ENCODE measurements at places on chromosomes 16 and 17.

DNA sequence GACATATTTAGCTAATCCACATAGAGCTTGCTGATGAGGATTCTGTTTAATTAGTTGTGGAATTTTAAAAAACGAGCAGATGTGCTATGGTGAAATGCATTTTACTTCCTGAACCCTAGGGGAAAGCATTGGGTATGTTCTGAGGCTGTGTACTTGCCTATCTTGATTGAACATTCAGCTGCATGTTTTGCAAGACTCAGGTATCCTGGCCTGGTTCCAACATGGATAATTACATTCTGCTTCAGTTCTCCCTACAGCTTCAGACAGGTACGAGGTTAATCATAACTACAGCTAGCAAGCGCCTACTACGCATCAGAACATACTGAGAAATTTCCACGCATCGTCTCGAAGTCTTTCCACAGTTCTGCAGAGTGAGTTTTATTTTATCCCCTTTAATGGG, 77.0 kb downstream of the HS3ST2 start:
- DNase-seq, result no peak

DNA sequence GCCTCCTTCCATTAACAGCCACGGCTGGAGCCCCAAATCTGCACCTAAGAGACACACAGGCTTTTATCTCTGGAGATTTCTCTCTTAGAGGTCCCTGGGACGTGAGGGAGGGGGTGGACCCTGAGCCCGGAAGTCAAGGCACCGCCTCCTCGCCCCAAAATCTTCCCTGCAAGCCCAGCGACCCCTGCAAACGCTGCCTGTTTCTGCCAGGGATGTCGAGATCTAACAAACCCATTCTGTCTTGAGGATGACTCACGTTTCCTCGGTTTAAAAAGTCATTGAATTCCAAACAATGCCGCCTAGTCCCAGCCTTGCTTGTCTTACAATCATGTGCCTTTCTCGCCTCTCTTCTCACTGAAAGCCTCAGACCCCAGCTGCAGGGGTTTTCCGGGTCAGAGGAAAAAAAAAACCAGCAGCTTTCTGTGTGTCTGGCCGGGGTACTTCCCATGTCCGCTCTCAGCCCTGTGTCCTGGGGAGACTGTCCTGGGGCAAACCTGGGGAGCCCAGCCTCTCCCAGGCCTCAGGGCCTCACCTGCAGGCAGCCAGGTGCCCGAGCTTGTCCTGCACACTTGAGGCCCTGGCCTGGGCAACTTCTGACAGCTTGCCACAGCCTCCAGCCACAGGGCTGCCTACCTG, 15.4 kb downstream of the ARL2BP start:
- DNase-seq, result no peak

DNA sequence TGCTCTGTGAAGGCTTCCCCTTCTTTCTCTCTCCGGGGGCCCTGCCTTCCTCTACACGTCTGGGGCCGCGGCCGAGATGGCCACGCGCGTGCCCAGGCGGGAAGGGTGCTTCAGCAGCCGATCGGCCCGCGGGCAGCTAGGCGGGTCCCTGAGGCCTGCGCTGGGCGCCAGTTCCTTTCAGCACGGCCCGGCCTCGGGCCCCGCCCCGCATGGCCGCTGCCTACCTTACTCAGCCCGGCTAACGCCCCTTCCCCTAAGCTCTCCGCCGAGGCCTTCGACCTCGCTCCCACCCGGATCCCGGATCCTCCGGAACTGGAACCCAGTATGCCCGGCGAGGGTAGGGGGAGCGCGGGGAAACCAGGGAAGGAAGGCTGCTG, 335 bp downstream of the TMEM11 start:
- no peak for DNase-seq

GRCh38 chr16:24540602-24541210, 1.3 kb downstream of the RBBP6 start:
- DNase-seq, result no peak

DNA sequence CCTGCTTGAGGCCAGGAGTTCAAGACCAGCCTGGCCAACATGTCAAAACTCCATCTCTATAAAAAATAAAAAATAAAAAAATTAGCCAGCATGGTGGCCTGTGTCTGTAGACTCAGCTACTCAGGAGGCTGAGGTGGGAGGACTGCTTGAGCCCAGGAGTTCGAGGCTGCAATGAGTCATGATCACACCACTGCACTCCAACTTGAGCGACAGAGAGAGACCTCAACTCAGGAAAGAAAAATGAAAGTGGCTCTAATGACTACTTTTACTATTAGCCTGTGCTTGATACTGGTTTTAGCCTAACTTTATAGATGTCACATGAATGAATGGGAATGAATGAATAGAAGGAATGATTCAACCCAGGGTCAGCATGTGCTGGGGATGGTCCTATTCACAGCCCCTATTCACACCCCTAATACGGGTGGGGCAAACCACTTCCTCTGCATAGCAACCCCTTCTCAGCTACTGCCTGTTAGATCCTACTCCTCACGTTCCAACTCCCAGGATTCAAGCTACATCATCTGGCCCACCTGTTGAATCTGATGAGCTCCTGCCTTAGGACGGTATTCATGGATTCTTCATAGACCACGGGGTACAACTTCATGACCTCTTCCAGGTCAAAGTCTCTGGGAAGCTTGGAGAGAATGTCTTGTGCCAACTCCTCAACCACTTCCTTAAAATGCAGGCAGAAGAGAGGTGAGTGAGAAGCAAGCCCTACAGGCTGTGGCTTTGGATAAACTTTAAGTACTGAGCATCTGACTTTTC, 40.5 kb downstream of the LYRM1 start:
- no peak for DNase-seq

DNA sequence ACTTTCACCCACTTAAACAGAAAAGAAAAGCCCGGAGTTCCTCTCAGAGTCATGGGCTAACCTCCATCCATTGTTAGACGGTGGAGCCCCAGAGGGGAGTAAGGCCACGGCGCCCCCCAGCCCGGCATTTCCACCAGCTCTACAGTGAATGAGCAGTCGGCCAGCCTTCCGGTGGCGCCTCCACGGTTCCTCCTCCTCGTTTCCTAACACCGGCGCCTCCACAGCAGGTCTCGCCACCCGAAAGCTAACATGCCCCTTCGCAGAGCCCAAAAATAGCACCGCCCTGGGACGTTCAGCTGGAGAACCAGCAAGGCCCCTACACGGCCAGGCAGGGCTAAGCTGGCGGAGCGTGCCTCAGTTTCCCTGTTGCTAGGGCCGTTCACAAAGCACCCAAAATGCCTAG, 858 bp downstream of the MMD start:
- DNase-seq, result peak; percentile 3

GRCh38 chr17:66535611-66536010, 233.2 kb downstream of the PRKCA start:
- no peak for DNase-seq

DNA sequence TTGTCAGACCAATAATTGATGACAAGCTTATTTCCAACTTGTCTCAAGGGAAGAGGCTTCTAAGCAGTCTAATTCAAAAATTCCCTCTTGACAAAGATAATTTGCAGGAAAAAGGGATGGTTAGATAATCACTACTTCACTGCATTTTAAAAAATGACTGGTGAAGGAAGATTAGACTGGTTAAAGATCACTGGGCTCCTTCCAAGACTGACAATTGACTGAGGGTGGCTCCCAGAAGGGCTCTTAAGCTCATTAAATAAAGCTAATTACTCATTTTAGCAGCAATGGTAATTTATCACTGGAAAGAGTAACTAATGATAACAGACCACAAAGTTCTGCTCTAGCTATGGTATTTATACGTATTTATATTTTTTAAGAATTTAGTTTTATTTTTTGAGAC, 4.4 kb upstream of the HEATR3 start:
- no peak for DNase-seq

DNA sequence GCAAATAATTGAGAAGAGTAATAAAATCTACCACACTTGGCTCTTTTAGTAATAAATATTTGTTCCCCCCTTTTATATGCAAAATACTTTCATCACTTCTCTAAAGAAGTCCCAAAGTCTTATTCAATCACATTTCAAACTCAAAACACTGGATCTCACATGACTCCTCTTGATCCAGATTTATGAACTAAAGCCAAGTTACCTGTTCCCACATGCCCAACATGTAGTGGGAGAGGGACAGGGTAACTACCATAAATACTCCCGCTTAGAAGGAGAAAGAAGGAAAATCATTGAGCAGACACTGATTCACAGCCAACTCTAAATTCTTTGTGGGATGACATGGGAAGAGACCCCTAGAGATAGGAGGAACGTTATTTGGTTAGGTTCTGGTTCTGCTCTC, 64.9 kb upstream of the PMFBP1 start:
- DNase-seq, result no peak

- DNase-seq, result no peak
These were observed 26.5 kb upstream of the AKTIP start for GRCh38 chr16:53529513-53529912.

DNA sequence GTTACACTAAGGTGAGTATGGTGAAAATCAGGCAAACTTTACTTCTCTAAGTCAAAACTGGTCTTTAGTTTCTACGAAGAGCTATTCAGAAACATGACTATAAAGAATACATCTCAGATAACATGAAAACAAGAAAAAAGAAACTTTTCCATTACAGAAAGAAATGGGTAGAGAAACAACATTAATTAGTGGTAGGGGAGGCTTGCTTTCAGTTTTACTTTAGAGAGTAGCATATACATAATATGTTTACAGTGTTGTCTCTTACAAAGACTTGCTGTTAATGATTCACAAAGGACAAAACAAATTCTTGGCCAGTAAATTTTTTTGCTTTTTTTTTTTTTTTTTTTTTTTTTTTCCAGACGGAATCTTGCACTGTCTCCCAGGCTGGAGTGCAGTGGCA, 34.2 kb downstream of the CRLF3 start:
- no peak for DNase-seq

DNA sequence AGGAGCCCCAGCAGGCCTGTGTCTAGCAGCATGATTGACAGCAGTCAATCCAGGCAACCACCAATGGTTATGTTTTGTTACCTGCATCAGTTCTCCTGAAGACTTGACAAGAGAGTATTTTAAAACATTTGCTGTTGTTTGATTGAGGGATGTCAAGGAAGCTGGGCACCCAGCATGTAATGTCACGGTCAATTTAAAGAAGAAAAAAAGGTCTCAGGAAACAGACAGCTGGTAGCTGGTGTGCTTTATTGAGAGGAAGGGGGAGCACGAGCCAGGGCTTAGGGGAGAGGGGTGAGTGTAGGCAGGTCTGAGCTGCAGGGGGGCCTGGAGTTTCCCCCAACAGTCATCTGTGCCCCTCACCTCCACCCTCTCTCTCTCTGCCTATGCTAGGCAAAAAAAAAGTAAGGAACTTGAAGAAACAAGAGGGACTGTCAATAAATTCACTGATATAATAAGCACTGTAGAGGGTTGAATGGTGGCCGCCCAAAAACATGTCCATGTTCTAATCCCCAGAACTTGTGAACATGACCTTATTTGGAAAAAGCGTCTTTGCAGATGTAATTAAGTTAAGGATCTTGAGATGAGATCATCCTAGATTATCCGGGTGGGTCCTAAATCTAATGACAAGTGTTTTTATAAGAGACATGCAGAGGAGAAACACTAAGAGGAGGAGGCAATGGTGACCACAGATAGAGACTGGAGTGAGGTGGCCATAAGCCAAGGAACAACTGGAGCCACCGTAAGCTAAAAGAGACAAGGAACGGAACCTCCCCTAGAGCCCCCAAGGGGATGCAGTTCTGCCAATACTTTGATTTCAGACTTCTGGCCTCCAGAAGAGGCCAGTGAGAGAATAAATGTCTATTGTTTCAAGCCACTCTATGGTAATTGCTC, 14.5 kb downstream of the TSPOAP1 start:
- DNase-seq, result no peak

DNA sequence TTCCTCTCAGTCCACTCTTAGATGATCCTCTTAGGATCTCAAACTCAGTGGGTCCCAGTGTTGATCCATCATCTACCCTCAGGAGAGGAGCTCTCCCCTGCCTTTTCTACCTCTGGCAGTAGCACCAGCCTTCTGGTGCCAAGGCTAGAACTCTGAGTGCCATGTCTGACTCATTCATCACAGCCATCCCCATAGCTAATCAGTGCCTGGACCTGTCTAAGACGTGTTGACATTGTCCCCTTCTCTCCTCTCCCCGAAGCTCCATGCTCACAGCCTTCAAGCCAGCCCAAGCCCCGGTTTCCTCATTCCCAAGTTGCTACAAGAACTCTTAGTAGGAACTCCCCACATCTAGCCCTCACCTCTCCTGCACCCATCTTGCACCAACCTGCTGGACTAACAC, 73.5 kb upstream of the GRIN2A start:
- DNase-seq, result no peak

DNA sequence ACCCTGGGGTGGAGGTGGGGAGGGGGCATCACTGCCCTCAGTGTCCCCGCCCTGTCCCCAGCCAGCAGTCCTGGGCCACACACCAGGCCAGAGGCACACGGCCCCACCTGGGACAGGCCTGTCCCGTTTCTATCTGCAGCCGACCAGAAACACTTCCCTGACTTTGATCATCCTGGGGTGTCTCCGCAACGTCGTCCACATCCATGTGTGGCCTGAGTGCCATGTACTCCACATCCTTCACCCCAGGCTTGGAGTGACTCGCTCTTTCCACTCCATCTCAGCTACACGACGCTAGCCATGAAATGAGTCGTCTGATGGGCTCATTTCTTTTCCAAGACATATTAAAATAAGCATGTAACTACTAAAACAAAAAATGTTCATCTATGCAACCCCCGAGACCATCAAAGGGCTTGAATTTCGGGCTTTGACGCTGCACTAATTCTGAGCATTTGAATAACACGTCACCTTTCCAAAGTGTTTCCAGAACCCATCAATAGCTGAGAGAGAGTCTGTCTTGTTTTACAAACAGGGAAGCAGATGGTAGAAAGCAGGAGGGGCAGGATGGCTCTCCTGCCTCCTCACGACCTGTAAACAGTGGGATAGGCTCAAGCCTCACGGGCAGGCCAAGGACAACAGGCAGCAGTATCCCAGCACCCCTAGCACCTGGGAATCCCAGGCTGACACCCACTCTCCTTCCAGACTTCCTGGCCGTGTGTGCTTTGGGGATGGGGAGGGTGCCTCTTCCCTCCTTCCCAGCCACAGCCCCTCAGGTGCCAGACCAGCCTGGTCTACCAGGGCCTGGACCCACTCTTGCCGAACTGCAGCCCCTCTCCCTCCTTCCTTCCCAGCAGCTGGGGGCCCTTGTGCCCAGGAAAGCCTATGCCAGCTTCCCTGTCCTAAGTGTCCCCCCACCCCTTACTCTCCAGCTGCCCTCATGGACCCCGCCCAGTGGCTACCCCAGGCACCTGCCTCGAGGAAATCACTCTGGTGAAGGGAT, 20.0 kb upstream of the RASD1 start:
- no peak for DNase-seq

- DNase-seq, result no peak
These were observed 60.5 kb upstream of the CLEC3A start for GRCh38 chr16:77961814-77962213.

DNA sequence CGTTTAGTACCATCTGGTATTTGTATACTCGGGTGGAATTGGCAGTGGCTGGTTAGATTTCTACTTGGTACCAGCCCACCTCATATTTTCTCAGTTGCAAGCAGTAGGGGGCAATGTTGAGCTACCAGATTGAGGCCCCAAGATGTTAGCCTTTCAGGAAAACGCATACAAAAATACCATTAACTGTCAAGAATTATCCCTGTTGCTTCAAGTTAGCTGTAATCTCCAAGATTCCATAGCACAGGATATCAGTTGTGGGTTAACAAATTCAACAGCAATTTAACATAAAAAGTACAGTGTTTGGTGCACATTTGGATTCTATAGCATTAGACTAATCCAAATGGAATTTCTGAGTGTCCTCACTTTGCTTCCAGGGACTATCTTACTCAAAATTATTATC, 188.2 kb downstream of the FTO start:
- no peak for DNase-seq

GRCh38 chr16:23448392-23448791, 4.6 kb downstream of the COG7 start:
- DNase-seq, result no peak

GRCh38 chr17:15490634-15491261, 23.3 kb upstream of the CDRT4 start:
- no peak for DNase-seq

GRCh38 chr16:89472711-89473075, 17.7 kb downstream of the ANKRD11 start:
- no peak for DNase-seq
